ENCODE measurements at places on chromosomes 13 and 19.

DNA sequence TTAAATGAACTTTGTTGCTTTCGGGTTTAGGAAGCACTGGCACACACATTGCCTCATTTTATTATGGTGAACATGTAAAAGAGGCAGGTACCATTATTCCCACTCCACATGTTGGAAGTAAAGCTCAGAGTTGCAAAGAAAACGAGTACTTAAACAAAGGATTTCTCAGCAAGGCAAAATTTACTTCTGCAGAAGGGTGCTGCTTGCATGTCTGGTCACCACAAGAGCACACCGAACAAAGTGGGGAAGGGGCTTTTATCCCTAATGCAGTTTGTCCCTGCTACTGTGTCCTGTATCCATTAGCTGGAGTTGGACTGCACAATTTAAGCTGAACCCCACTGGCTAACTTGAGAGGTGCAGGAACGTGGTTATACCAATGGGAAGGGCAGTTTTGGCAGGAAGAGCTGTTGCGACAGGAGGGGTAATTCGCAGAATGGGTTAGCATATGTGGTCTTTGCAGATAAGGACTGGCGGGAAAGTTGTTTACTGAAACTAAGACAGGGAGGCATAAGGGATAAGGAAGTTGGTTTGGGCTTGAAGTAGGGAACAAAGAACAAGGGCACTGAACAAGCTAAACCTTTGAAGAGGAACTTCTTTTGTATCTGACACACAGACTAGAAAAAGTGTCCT, 545.5 kb downstream of the UQCRFS1 start:
- no peak for DNase-seq

- DNase-seq: no peak
Observed at GRCh38 chr13:27712421-27712820, 79.9 kb upstream of the GSX1 start.

DNA sequence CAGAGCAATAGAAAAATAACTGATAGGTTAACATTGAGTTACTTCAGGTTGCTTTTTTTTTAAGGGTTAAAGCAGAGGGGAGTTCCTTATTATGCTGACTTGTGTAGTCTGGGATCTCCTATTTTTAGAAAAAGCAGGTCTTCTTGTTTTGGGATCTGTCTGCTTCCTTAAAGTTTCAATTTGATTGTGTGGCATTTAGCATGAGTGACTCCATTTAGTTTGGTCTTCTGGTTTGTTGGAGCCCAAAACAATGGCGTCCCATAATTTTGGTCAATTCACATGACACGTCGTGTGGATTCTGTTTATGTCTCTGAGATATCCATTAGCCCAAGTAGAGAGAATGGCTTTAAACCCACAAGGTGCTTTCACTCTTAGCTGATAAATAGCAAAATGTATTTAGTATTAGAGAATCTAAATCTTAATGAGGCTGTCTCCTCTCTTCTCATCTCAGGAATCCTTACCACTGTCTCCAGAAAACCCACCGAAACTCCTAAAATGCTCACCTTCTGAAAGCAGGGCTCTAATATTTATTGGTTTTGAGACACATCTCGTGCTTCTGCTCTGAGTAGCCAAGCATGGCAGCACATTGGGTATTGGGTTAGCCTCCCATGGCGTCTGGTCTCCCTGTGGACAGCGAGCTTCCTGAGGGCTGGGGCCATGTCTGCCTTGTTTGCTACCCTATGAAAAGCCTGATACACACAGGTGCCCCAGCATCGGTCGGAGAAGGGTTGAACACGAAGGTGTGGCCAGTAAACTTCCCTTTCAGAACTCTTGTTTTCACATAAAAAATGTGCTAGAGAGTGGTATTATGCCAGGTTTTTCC, 67.2 kb upstream of the GPR183 start:
- no peak for DNase-seq

DNA sequence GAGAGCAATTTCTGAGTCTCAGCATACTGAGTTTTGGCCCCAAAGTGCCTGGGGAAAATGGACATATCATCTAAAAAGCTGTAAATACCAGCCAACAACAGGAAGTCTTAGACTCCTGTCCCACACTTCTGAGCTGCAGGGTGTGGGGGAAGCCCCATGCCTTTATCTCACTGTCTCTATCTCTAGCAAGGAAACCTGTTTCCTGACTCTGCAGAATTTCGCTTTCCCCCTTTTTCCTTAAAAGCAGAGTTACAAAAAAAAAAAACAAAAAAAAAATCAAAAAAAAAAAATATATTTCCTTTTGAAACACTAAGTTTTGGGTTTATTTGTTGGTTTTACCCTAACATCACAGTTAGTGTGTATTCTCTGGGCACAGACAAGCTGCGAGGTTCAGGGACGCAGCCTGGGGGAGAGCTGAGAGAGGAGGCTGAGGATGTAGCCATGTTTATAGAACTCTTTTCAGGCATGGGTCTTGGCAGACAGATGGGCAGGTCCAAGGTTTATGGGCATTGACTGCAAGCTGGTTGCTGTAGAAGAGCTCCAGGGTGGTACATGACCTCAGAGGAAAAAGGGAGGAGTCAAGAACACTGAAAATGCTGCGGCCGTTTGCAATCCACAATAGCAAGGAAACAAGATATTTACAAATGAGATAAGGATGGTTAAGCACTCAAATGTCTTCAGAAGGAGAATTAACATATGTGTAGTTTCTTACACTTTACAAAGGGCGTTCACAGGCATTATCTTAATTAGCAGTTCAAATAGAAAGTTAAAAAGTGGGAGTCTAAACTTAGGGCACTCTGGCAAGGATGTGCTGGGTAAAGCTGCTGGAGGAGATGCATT, 4.9 kb downstream of the MBNL2 start:
- no peak for DNase-seq

DNA sequence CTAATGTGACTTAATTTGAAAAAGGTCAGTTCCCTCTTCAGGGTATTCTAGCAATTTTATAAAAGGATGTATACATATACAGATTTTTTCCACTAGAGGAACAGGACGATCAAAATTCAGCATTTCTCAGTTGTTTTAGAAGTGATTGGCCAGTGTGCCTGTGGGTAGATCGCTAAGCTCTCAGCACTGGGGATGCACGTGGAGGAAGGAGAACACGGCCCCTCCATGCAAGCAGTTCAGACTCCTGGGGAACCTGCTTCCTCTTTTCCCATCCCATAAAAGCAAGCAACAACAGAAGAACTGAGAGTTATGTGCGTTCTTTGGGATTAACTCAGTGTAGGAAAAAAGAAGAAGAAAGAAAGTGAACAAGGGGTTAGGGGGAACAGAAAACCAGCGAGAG, 328.8 kb downstream of the FOXO1 start:
- no peak for DNase-seq

DNA sequence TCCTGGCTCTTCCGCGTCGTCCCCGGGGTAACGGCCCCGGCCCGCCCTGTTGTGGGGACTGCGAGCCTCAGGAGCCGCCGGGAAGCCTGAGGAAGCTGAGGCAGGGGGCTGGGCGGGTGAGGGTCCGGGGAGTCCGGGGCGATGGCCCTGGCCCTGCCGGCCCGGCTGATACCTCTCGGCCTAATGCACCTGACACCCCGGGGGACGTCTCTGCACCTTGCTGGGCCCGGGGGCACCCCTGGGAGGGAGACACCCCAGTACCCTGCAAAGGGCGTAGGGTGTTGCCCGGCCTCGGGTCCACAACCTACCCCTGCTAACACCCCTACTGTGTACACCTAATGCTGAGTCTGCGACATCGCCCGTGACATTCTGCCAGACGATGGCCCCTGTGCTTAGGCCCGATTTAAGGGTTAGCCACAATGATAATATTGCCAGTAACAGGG, 410 bp downstream of the PIN1 start:
- DNase-seq: no peak

- no peak for DNase-seq
Observed at GRCh38 chr19:39672473-39672872, 16.8 kb downstream of the LGALS16 start.

- DNase-seq: no peak
Observed at GRCh38 chr19:19403373-19403901, 2.0 kb upstream of the GATAD2A start.

- no peak for DNase-seq
Observed at GRCh38 chr13:41919031-41919740, 41.7 kb downstream of the VWA8 start.

DNA sequence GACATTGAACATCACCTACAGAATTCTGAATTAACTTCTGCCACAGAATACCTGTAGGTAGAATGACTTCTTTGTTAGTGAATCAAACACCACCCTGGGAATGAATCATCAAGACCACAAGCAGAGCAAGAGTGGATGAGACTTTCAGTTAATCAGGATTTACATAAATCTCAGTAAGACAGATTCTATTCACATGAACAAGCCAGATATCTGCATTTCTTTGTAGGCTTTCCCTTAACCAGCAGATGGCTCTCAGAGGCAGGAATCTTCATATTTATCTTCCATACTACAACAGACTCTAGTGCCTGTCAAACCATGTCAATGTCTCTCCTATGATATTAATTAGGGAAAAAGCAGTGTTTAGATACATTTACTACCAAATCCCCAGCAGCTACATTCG, 412.1 kb downstream of the KLF12 start:
- DNase-seq: no peak

- no peak for DNase-seq
Observed at GRCh38 chr19:478236-478903, 17.5 kb upstream of the SHC2 start.

- no peak for DNase-seq
Observed at GRCh38 chr13:31042481-31043165, 110.2 kb downstream of the TEX26 start.

DNA sequence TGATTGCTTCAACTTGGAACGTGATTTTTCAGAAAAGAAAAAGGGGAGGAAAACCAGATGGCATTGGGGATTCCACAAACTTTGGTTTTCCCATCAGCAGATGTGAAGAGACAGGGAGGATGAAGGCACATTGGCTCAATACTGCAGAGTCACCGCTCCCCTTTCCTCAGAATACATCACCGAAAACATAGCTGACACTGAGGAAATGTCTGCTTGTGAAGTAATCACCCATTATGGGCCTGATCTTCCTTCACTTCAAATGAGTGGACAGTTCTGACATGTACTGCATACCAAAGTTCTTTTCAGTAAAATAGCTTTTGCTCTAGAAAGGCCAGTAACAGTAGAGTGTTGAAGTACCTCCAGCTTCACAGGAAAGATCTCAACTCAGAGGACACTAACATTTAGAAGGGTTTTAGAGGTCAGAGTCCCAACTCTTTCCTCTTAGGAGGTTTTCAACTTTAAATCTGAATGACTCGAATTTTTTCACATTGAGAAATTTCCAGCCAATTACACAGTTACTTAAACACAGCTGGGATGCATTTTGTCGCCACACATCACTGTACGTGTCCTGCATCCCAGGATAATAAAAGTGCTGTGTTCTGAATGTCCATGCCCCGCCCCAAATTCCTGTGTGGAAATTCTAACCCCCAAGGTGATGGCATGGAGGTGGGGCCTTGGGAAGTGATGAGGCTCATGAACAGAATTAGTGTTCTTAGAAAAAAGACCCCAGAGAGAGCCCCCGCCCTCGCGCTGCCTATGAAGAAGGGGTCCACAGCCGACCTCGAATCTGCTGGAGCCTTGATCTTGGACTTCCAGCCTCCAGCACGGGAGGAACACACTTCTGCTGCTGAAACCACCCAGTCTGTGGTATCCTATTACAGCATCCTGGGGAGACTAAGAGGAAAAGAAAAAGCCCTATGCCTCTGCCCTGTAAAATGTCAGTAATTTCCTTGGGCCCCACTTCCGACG, 77.7 kb downstream of the COL4A1 start:
- DNase-seq: no peak

DNA sequence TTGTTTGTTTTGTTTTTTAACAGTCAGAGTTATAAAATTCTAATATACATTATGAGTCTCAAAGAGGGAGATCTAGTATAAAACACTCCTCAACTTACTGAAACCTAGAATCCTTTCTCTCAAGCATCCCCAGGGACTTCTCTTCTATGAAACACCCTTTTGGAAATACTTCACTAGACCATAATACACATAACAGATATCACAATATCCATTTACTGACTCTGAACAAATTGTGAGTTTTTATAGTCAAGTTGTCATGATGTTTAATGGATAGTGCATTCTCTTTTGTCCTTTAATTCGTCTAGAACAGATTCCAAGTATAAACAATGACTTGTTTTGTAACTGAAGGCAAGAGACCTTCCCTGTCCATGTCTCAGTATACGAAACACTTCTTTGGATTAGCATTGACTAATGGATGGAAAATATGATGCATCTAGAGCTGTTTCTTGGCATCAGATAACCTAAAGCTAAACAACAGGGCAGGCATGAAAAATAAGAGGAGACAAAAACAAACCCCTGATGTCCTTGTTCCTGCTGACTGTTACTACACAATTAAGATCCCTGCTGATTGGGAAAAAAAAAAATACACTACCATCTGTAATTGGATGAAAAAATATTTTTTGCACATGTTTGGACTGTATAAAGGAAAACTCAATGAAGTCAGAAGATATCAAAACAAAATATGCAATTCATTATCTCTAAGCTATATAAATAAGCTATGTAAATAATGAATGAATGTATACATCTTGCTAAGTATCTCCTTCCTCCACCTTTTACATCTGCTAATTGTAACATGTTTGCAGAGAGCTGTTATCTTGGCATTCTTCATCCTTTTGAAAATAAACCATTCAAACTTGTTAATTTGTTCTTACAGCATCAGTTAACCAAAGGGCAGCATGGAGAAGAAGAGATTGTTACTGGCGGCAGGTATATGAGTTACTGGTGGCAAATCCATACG, 214.2 kb downstream of the LACC1 start:
- DNase-seq: no peak

DNA sequence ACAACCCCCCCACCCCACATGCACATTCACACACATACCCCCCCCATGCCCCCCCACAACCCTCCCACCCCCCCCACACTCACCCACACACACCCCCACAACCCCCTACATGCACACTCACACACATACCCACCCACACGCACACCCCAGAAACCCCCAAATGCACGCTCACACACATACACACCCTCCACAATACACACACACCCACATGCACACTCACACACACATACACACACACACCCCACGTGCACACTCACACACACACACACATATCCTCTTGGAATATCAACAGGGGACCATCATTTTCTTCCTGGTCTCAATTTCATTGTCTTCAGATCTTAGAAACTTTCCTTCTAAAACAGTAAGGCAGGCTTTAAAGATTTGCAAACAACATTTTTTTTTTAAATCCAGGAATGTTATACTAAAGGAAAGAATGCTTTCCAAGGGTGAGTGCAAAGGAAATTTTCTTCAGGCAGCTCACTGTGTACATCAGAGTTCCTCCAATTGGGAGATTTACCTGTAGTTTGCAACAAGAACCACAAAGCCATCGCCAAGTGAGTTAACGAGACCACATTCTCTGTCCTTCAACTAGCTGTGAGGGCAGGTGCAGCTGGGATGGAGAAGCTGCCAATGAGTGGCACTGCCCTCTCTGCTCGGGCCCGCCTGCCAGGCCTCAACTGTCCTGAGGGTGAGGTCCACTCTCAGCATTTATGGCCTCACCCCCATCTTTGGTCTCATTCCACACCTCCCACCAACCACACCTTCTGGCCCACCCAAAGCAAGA, 53.0 kb downstream of the MRPL57 start:
- no peak for DNase-seq
